Upper lobe of right lung (tissue), 1 donor: ENCODE measurements at places on chromosomes 13 and 19. TPM values are rescaled to one million over a fixed set of nuclear protein-coding genes. Genes with fewer than 3 reads are reported as not detected.

- DNase-seq = no peak
These were observed 11.1 kb downstream of the SLC7A10 start for GRCh38 chr19:33214596-33214995.

- no peak for DNase-seq
These were observed 4.4 kb upstream of the NDUFS7 start for GRCh38 chr19:1379126-1379905.

- DNase-seq = no peak
These were observed 70.5 kb downstream of the NHLRC3 start for GRCh38 chr13:39108783-39109182.

The RGCC gene
- total RNA-seq = 752 TPM

The MADCAM1 gene
- total RNA-seq = 1.2 TPM
